ENCODE measurements at places on chromosomes 12 and 14.

- no peak for DNase-seq
Measured at GRCh38 chr12:82848845-82849244, 162.1 kb downstream of the TMTC2 start.

DNA sequence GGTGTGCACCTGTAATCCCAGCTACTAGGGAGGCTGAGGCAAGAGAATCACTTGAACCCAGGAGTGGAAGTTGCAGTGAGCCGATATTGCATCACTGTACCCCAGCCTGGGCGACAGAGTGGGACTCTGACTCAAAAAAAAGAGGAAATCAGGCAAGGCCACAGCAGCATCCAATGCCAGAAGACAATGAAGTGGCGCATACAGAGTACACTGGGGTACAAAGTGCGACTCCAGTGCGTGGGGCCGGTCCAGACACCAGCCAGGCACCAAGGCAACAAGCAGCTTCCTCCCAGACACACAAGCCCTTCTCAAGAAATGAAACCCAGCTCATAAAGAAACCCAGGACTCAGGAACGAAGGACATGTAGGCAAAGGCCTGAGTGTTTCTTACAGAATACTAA is 28.2 kb downstream of the TTC7B start:
- no peak for DNase-seq

- DNase-seq: no peak
Measured at GRCh38 chr12:110568752-110569151, 14.4 kb downstream of the PPTC7 start.

DNA sequence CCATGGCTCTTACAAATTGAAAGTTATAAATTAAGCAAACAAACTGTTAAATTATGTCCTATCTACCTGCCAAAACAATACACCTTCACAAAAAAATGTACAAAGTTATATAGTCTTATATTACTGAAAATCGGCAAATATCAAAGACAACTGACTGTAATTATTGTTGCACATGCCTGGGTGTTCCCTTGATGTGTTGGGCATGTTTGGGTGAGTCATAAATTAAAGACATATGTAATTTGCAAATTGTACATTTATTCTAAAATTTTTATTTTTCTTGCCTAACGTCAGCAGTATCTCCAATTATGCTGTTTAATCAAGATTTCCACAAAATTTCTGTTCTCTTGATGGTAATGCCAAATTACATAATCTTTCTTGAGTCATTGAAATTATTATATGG is 22.0 kb upstream of the SEL1L start:
- no peak for DNase-seq

GRCh38 chr12:105476616-105477015 is 146.1 kb downstream of the C12orf75 start:
- DNase-seq: no peak

- peak; percentile 48 for DNase-seq
Measured at GRCh38 chr12:3962631-3963483, 89.7 kb upstream of the PARP11 start.

- no peak for DNase-seq
Measured at GRCh38 chr14:72521968-72522741, 371.7 kb downstream of the DPF3 start.

DNA sequence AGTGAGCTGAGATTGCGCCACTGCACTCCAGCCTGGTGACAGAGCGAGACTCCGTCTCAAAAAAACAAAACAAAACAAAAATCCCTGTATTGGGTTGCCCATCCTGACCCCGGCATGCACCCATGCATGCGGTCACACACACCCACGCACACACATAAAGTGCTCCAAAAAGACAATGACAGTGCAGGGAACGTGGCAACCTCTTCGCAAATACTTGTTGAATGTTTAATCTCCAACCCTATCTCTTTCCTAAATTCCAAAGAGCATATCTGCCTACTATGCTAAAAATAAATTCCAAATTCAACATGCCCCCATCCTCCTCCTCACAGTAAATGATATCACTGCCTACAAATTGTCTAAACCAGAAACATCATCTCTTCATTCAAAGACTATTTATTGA is 13.5 kb downstream of the SLC7A7 start:
- no peak for DNase-seq

DNA sequence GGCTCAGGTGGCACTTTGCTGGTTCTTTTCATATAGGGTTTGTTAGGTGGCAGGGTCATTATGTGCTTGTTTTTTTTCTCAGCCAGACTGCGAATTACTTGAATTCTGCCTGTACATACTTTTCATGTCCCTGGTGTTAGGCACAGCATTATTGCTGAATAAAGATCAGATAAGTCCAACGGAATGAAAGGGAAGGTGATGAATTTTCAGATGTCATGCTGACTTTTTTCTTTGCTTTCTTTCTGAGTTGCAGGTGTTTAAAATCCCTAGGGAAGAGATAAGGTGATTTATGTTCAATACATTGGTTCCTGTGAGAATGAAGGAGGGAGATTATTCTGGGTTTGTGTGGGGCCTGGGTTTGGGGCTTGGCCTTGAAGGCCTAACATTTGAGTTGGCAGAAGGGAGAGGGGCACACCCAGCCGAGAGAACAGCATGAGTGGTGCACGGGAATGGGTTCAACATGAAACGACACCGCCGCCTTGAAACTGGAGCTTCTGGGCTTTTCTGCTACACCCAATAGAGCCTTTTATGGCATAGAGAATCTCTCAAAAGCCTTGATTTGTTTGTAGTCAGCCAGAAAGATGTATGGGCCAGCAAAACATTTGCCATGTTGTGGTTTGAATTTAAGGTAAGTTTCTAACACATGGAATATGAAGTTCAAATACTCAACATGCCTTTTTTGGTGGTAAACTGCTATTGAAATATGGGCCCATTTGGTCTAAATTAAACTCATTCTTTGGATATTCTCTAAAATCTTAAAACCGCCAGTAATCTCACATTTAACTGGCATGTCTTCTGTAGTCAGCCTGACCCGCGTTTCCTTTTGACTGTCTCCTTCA is 477.0 kb downstream of the PCNX1 start:
- no peak for DNase-seq

GRCh38 chr12:120225200-120225558 is 24.3 kb upstream of the RPLP0 start:
- no peak for DNase-seq

- DNase-seq: no peak
Measured at GRCh38 chr14:39841088-39841487, 408.9 kb upstream of the FBXO33 start.

- no peak for DNase-seq
Measured at GRCh38 chr12:49585477-49586459, 17.8 kb upstream of the MCRS1 start.

DNA sequence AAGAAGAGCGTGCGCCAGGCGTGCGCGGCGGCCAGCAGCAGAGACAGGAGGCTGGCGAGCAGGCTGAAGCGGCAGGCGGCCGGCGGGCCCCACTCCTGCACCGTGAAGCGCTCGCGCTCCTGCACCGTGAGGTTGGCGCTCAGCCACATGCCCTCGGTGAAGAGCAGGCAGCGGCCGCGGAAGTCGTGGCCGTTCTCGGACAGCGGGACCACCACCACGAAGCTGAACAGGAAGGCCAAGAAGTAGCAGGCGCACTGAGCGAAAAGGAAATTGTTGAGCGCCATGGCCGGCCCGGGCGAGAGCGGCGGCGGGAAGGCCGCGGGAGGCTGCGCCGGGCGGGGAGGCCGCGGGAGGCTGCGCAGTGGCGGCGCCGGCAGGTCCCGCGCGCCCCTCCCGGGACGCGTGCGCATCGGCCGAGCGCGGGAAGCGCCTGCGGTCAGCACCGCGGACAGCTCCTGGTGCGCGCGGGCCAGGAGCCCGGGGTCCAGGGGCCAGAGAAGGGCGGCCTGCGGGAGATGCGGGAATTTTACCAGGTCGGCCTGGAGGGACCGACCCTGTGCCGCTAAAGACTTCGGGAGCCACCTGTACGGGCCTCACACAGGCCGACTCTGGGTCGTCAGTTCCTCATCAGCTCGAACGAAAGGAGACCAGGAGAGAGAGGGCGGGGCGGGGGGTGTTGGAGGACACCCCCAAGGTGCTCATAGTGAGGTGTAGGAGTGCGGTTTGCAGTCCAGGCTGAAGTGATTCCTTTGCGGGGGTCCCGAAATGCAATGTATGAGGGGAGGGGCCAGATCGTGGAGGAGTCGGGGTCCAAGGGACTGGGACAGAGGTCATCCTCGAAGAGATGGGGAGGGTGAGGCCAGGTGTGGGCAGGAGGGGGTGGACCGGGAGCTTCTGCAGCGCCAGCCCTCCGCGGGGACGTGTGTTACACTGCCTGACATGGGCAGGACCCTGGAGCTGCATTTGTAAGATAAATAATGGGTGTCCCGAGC is at the start of gene TMEM179:
TMEM179 (minus strand) TSS at position 315 of the 992 bp plus-strand sequence; CDS start at position 284, 31 bp downstream.
- DNase-seq: no peak

- no peak for DNase-seq
Measured at GRCh38 chr12:116977465-116978380, 67.0 kb downstream of the FBXW8 start.

- no peak for DNase-seq
Measured at GRCh38 chr12:45336331-45336730, 120.4 kb downstream of the ANO6 start.

- DNase-seq: no peak
Measured at GRCh38 chr14:72869407-72870329, 24.2 kb downstream of the DPF3 start.

GRCh38 chr14:99871771-99872170 is 78.6 kb downstream of the EML1 start:
- no peak for DNase-seq

DNA sequence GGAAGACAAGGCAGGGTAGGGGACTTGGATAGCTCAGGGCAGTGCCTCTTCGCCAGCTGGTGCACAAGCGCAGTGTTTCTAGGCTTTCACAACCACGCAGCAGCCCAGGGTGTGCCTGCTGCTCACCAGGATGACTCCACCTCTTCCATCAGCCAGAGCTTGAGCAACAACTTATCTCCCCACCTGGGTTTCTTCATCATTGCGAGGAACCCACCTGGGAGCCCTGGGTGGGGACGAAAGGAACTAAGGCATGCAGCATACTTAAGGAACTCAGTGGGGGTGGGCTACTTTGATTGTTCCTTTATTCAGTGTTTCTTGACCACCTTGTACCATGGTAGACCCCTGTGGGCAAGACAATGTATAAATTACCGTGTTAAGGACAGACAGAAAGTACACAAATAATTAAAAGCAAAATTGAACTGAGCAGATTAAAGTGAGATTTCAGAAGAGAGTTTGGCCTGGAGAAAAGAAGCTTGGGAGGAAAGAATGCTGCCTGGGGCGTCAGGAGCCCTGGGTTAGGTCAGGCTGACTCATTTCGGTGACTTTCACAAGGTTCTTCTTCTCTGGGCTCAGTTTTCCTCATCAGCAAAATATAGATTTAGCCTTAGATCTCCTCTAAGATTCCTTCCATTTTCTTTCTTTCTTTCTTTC is 22.9 kb downstream of the KRT18 start:
- no peak for DNase-seq

DNA sequence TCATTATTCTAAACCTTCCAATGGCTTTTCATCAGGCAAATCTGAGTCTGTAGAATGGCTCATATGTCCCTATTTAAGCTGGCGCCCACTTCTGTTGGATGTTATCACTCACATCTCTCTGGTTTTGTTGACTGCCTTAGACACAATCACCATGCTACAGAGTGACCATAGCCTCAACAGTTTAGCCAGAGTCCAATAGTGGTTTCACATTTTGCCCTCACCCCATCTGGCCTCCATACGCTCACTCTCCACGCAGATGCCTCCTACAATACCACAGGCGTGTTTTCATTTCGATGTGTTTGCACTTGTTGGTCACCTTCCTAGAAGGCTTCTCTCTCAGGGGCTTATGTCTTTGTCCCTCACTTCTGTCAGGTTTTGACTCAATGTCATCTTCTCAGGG is 3.4 kb downstream of the KLRB1 start:
- no peak for DNase-seq

Measured in stimulated activated CD8-positive, alpha-beta memory T cell treated with anti-CD3 and anti-CD28 coated beads, Interleukin-2, amount 100 ng/mL, for 1 hour (primary cell).